ENCODE measurements at places on chromosomes 3 and 15.

- DNase-seq: no peak
Measured at GRCh38 chr3:186955898-186956696, 25.8 kb downstream of the ST6GAL1 start.

DNA sequence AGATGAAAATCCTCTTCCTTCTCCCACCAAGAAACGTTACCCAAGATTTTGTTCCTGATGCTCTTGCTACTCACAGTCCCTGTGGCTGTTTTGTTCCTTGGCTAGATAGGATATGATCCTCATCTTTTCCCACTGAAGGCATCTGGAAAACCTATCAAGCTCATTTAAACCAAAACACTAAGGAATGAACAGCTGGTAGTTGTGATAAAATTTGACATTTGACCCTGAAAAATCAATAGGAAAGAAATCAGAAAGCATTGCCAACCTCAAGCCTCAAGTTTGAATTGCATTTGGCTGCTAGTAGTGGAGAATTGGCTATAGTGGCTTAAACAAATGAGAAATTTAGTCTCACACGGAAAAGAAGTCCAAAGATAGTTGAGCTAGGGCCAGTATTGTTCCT lies 170.6 kb upstream of the CHRM5 start:
- DNase-seq: no peak

DNA sequence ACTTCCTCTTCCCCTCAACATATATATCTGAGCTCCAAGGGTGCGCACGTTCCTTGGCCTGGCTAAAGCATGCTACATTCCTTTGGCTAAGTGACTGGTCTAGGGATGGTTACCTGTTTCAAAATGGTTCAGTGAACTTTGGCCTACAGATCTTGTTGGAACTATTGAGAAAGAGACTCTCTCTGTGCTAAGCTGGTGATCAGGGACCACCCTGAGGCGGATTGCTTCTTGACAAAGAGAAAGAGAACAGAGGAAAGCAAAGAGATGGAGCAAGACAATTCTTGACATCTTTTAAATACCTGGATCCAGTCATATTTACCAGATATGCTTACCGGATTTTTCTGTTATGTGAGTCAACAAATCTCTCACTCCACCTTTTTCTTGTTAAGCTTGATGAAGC lies 123.1 kb downstream of the CHST2 start:
- no peak for DNase-seq

DNA sequence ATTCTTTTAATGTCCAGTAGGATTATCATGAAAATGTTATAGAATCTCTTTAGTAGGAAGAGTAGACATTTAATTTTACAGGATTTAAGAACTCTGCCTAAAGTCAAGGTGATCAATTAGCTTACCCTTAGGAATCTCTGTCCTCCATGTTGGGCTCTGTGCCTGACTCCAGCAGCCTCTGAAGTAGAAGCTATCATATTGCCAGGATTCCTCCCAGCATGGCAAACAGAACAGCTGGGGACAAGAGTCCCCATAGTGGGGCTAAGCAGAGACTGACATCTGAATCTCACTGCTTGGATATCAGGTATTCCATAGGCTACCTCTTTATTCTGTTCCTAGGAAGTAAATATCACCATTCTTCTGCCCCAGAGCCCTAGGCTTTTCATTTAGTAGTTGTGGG lies 1.5 kb downstream of the SLC15A2 start:
- no peak for DNase-seq

DNA sequence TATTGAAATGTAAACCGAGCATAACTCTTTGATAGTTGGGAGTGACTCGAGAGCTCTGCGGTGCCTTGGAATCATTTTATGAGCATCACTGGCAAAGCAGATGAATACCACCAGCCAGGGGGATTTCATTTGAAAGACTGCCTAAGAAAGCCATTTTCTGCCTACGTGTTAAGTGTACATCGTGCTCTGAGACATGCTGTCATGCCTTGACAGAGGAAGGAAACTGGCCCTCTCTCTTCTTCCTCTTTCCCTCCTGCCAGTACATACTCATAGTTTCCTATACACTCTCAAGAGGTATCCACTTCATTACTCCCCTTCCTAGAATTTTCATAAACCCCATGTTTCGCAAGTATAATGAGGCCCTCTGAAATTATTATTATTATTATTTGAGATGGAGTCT lies 8.8 kb downstream of the BCL2A1 start:
- no peak for DNase-seq

GRCh38 chr3:165195241-165195639 lies 944 bp downstream of the SLITRK3 start:
- no peak for DNase-seq

GRCh38 chr3:13529196-13530112 lies 19.5 kb upstream of the FBLN2 start:
- no peak for DNase-seq

GRCh38 chr15:41811432-41812195 lies 16.3 kb upstream of the JMJD7 start:
- peak; percentile 58 for DNase-seq

DNA sequence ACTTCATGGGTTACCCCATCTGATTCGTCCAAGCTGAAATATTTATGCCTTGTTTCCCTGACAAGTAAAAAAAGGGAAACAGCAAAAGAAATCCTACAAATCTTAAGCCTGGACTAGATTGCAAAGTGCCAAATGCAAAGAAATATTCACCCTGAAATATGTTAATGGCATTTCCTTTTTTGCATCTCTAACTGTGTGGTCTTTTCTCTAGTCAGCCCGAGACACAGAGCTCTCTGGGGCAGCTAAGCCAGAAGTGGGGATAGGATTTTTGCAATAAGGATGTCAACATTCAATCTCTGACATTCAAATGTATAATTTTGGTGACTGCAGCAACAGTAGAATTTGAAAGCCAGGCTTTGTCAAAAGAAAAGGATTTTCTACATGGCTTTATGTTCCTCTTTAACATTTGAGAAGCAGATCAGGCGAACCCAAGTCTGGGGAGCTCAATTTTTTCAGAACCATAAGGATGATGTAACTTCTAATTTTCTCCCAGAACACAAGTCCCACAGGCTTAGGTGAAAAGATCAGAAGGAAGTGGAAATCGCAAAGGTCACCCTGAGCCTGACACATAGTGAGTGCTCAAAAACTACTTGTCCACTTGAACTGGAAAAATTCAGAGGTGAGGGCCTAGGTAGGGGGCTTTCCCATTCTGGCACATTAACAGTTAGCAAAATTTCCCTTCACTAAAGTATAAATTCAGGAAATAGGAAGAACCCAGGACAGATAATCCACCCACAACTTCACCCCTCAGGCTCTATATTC lies 28.2 kb upstream of the KCNMB3 start:
- no peak for DNase-seq

DNA sequence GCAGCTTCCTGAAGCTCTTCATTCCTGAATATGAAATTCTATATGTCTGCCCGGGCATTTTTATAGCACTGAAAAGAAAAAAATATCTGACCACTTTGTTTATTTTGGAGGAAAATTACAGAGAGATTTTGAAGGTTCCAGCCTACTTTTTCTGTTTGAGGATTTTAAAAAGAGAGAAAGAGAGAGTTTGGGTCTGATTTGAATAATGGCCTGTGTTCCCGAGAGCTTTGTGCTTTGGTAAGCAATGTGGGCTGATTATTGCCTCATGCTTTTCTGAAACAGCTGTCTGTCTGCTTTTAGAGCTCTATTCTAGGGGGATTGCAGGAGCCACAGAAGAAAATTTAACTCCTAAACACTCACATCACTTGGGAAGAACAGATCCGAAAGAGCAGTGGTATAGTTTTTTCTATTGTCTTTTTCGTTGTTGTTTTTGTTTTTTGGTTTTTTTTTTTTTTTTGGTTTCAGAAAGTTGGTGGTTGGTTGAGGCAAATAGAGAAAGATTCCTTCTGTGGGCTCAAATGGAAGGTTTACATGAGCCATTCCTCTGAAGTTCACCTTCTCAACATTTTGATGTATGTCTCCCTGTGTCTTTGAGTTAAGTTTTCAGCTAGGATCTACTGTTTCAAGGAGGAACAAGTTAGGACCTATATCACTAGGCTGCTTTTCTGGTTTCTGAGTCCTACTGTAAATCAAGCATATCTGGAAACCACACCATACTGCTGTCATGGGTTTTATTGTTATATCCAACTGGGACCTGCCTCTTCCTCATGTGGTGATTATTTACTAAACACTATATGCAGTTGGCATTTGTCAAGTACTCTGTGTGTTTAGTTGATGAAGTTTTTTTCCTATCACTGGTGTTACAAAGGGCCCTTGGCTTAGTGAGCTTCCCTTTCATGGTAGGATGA lies 178.9 kb downstream of the KCNMB2 start:
- no peak for DNase-seq

- no peak for DNase-seq
Measured at GRCh38 chr15:57540211-57540610, 51.5 kb upstream of the MYZAP start.

DNA sequence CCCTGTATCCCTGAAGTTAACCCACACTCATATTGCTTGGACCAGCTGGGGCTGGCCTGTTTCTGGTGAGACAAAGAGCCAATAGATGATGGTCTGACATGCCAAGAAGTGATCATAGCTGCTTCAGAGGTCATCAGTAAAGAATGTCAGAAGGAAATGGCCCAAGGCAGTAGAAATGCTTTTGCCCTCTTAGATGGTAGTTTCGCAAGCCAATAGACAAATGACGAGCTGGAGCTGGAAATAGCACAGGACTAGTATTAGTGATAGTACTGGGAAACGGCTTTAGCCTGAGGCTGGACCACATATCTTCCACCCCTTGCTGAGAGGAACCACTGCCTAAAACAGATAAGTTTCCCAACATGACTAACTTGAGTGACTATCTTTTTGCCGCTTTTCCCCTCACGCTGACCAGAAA lies 176.1 kb upstream of the THBS1 start:
- DNase-seq: no peak

GRCh38 chr15:89419370-89419984 lies 76.9 kb downstream of the RHCG start:
- no peak for DNase-seq

DNA sequence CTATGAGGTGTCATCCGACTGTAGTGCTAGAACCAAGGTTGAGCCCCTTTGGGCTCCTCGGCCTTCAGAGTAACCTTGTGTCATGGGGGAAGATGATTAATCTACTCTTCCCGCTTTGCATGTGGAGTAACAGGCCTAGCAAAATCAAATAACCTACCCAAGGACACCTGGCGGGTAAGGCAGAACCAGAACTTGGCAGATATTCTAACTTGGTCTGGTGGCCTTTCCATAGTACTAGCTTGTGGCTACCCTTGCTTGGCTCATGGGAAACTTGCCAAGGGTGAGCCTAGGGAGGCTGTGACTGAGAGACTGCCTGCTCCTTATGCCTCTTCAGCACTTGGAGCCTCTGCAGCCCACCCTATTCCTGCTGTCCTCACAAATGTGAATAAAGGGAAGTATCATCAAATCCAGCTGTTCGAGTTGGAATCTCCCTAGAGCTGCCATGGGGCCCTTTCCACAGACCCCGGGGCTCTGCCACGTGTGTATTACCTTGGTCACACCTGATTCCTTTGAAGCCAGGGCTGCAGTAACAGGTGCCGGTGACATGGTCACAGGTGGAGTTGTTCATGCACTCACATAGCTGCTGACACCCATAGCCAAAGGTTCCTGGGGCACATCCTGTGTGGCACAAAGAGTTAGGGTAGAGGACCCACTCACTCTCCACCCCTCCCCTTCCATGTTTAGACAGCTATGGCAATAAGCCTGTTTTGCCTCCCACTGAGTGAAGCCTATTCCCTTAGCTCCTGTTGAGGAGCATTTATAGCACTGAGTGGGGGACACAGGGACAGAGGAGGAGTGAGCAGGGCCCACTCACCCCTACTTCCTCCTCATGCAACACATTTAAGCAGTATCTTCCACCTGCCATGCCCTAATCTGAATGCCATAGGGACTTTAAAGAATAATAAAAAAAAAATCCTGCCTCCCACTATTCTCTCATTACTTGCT lies 46.0 kb downstream of the RAB11A start:
- no peak for DNase-seq

DNA sequence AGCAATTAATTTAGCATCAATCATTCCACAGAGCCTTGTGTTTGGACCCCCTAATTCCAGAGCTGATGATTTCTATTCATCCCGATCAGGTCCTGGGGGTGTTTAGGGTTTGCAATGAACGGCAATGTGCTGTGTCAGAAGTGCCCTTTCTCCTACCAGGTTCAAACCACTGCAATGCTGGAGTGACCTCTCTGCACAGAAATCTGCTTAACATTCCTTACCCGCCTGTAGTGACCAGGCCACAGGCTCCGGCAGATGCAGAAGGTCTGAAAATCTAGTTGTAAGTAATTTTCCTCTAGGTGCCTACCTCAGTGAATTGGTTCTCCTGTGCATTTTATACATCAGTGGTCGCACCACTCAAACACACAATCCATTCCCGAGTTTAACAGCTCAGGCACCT lies 725.3 kb upstream of the CFAP20DC start:
- DNase-seq: no peak

DNA sequence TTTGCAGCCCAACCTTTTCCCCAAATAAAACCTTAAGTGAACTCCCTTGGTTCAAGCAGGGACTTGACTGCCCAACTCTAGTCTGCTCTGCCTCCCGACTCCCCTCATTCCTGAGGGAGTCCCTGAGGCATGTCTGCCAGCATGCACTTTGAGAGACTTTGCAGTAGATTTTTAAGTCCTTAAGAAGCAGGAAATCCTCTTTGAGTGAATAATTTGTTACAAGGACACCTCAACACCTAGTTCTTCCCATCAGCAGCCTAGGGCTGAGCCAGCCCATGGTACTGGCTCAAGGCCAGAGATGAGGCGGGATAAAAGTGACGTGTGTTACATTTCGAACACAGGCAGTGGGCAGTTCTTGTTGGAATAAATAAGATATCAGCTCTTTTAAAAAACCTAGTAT lies 204.3 kb upstream of the SLC2A2 start:
- DNase-seq: no peak

DNA sequence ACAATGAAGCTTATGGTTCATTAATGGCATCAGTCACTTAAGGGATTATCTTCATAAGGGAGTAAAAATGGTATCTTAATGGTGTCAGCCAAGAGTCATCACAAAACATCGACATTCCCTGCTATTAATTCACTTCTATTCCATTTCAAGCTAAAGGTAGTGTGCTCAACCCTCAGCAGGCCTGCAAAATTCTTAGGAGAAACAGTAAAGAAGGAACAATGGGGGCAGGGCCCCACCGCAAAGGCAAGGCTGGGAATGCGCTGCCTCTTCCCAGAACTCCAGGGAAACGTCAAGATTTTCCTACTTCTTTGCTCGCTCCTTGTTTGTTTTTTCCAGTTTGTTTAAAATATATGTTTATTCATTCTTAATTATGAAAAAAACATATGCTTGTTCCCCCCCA lies 187.3 kb upstream of the TSC22D2 start:
- no peak for DNase-seq

GRCh38 chr3:126201168-126201567 lies 20.8 kb upstream of the ALDH1L1 start:
- no peak for DNase-seq

GRCh38 chr3:143170676-143171075 lies 51.1 kb downstream of the CHST2 start:
- DNase-seq: no peak

Measured in stimulated activated CD4-positive, alpha-beta T cell treated with anti-CD3 and anti-CD28 coated beads, TNF-alpha, amount 100 ng/mL, for 4 hours (primary cell).